ENCODE measurements at places on chromosomes 12 and 14. TPM values are rescaled to one million over a fixed set of nuclear protein-coding genes. Genes with fewer than 3 reads are reported as not detected.

GRCh38 chr12:127538316-127538715 lies 728.7 kb upstream of the TMEM132C start:
- DNase-seq = no peak

DNA sequence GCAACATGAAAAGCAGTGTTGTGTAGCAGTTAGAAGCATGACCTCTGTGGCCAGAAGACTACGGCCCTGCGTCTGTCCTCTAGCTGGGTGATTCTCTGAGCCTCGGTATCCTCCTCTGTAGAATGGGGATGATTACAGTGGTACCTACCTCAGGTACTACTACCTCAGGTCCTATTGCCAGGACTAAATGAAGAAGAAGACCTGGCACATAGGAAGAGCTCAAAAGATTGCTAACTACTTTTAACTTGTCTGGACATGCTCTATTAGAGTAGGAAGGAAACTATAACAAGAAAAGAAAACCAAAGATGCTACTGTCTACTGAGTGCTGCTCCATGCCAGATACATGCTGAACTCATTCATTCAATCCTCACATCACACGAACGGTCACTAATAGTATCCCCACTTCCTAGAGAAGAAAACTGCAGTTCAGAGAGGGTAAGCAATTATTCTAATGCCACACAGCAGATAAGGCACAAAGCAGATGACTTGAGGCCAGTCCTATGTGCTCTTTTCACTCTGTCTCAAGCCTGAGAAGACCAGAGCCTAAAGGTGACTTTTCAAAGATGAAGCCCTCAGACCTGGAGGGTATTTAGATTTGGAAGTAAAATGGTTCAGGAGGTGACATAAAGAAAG lies 108.1 kb upstream of the HIF1A start:
- DNase-seq = no peak

DNA sequence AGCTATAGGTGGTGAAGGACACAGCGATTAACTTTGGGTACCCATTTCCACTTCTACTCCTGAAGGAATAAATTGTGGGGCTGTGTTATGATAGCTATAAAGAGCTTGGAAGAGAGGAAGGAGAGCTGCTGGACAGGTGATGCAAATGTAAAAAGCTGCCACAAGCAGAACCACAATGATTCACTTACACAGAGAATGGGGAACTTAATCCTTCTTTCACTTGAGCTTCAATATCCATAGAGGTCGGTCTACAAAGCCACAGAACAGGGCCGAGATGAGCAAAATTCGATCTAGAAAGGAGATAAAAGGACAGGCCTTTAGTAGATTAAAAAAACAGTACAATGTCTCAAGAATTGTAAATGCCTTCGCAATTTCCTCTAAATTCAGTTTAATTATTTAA lies 831.1 kb downstream of the LRFN5 start:
- DNase-seq = no peak

GRCh38 chr12:31645924-31646323 lies 13.6 kb upstream of the ETFBKMT start:
- no peak for DNase-seq

DNA sequence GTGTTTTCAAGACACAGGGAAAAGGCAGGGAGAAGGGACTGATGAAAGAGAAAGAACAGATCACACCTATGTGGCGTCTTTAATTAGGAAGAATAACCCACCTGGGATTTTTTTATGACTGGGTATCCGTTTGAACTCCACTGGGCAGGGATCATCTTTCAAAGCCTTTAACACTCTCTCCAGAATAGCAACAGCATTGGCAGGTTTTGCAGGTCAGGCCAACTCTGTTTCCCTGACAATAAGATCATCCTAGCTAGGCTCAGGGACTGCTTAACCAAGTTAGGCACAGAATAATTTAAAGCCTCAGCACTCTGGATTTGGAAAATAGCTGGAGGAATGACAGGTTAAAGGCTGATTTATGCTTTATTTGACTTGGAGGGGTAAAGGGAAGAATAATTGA lies 117.6 kb downstream of the SUDS3 start:
- DNase-seq = no peak

DNA sequence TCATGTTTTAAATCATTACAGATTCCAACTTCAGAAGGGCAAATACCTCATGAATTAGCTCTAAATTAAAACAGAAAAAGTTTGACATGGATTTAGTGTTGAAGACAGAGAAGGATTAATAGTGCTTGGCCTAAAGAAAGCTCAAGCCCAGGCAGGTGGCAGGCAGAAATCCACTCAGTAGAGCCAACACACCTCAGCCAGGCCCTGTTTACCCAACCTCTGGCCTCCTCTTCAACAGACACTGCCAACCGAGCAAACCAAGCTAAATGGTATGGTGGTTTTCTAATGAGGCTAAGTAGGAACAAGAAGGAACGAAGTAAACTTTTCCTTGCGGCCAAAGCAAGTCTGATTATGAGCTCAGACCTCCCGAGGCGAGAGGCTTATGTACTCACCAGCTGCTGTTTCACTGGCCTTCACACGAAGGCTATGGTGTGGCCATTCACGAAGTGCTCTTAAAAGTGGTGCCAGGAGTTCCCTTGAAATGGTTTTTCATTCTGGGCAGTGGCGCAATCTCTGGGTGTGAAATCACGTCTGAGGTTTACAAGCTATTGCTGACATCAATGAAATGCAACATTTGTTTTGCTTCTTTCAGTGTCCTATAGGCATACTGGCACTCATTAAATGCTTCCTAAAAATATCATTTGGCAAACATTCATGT lies 124.1 kb upstream of the LGR5 start:
- DNase-seq = no peak

GRCh38 chr12:30111719-30112118 lies 328.0 kb upstream of the TMTC1 start:
- DNase-seq = no peak

GRCh38 chr12:3273409-3273853 lies 196.3 kb downstream of the TSPAN9 start:
- no peak for DNase-seq

- no peak for DNase-seq
Measured at GRCh38 chr12:108962256-108962655, 58.6 kb downstream of the SVOP start.

Gene TAS2R8
- not detected for polyA plus RNA-seq

Gene ASB2
- 4.1 TPM for polyA plus RNA-seq

Gene GLI1
- 0.09 TPM for polyA plus RNA-seq

Gene MYF5
- polyA plus RNA-seq = not detected

Gene ESPL1
- 5.3 TPM for polyA plus RNA-seq

All from HepG2 (cell line).